Cerebellar cortex (tissue), 1 donor: ENCODE measurements at places on chromosomes 12 and 14.

GRCh38 chr14:63224196-63224595 lies 20.0 kb downstream of the RHOJ start:
- no peak for DNase-seq

DNA sequence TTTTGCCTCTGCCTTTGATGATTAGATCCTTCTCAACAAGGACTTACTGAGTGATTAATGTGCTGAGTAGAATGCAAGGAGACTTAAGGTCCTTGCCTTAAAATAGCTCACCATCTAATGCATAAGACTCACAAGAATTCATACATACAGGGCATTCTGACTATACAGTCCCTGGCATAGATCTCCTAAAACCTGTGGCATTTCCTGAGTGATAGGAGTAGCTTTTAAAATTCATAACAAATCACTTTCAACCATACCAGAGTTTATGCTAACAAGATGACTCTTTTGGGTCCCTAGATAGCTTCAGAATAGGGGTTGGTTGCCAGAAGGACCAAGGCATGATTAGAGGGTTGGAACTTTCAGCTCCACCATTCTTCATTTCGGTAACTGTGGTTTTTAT lies 48.8 kb downstream of the STXBP6 start:
- DNase-seq, result no peak

- DNase-seq, result no peak
Measured at GRCh38 chr14:30990770-30991169, 34.7 kb upstream of the AP4S1 start.

- no peak for DNase-seq
Measured at GRCh38 chr12:4824380-4824779, 85.3 kb upstream of the KCNA1 start.

DNA sequence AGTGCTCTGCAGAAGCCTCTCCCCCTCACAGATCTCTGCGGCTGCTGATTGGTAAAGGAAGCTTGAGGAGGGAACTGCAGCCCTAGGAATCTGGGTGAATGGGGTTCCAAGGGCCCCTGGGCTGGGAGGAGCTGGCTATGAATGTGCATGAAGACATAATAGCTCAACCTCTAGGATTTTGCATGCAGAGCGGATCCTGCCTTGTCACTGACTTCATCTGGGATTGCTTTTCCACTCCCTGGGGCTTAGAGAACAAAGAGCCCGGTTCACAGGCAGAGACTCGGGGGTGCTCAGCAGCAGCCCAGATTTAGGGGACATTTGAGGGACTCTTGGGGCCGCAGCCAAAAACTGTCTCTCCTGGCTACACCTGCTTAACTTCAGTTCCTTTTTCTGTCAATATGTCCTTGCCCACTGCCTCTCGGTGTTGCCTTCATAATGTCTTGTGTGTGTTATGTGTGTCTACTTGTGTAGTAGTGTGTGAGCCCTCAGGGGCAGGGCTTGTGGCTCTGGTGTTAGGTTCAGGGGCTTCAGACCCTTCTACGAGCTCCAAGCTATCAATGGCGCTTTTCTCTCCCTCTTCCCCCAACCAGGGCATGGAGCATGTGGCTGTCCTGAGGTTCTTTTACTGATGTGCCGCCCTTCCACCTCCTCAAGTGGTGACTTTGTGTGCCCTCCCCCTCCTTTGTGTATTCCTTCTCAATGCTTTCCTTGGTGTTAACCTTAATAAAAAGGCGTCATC lies 1.9 kb downstream of the CCDC184 start:
- peak; percentile 77 for DNase-seq

- DNase-seq, result no peak
Measured at GRCh38 chr12:78343657-78344056, 513.0 kb downstream of the NAV3 start.

DNA sequence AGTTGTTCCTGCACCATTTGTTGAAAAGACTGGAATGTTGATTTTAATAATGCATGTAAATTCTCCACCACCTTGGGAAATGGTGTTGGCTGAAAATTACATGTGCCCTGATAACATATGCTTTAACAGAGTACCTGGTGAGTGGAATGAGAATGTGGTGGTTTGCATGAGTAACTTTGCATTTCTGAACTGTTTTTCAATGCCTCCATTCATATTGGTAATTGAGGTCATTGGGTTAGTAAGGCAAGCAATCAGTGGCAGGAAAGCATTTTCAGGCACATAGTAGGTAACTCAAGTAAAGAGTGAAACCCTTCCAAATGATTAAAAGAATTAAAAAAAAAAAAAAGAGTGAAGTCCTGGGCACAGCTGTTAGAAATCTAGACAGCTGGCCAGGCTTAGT lies 32.2 kb upstream of the BICD1 start:
- no peak for DNase-seq

DNA sequence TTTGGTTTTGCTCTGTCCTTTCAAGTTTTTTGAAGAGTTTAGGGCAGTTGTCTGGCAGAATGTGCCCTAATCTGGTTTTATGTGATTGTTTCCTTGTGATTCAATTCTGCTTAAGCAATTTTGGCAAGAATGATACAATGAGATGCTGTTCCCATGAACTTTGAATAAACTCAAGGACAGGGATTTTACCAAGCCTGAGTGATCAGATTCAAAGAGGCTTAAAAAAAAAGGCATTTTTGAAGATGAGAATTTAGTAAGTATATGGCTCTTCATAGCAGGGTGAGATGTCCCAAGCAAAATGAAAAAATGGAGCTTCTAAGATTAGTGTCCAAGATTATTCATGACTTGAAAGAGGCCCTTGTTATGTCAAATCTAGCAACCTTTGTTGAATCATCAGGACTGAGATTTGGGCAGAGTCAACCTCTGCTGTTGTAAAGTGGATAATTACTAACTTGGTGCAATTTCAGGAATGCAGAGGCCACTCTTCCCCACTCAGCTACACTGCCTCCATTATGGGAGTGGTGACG lies 180.6 kb upstream of the NUDT4 start:
- no peak for DNase-seq

- no peak for DNase-seq
Measured at GRCh38 chr12:10289005-10289754, 18.5 kb upstream of the KLRD1 start.

DNA sequence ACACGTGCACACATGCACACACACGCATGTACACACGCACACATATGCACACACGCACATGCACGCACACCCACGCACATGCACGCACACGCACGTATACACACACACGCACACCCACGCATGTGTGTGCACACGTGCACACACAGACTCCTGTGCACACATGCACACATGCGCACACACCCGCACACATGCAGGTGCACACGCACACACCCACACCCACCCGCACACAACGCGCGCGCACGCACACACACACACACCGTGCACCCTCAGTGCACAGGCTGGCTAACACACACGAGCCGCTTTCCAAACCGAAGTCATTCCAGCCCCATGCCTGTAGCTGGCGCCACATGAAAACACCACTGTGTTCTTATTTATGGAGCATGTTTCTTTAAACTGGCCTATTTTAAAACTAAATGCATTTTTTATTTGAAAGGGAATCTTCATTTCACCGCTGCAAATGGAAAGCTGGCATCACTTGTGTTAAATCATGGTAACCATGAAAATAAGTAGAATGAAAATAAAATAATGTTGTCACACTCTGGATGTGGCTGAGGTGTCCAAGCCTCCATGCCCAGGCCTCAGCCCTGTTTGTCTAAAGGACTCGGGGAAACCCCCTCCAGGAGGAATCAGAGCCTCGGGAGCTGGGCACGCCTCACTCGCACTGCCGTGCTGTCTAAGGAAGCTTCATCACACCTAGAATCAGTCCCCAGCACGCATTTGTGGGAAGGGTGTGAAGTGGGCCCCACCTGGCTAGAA lies 45.1 kb downstream of the GALNT9 start:
- peak; percentile 79 for DNase-seq

- DNase-seq, result peak; percentile 26
Measured at GRCh38 chr12:42589465-42590329, at the start of gene PRICKLE1. Gene PRICKLE1 (minus strand): TSS chr12:42589746. CDS start chr12:42472516, 117,230 bp downstream.

DNA sequence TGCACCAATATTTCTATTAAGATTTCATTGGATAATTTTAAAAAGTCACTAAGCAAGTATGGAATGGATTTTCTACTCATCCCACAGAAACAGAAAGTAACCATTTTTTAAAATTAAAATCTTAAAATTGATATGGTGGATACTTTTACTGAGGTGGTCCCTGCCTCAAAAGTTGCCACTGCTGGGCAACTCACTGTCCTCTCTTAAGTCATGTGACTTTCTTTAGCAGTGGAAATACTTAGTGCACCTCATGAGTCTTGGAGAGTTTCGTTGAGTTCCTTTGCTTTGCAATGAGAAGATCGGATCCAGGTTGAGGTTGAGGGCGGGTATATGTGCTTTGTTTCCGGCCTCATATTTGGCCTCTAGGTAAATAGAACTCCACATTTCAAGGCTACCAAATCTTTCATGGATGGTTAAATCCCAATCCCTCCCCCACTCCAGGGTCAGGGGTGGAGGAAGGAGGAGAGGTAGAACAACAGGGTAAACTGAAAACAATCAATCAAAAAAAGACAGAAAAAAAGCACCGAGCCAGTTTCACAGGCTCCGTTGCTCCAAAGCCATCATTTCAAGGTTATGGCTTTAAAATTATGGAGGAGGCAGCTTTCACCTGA lies 39.5 kb upstream of the DUSP6 start:
- peak; percentile 50 for DNase-seq

GRCh38 chr12:127594351-127594970 lies 672.5 kb upstream of the TMEM132C start:
- DNase-seq, result no peak

GRCh38 chr12:94042321-94042720 lies 106.1 kb upstream of the PLXNC1 start:
- no peak for DNase-seq

DNA sequence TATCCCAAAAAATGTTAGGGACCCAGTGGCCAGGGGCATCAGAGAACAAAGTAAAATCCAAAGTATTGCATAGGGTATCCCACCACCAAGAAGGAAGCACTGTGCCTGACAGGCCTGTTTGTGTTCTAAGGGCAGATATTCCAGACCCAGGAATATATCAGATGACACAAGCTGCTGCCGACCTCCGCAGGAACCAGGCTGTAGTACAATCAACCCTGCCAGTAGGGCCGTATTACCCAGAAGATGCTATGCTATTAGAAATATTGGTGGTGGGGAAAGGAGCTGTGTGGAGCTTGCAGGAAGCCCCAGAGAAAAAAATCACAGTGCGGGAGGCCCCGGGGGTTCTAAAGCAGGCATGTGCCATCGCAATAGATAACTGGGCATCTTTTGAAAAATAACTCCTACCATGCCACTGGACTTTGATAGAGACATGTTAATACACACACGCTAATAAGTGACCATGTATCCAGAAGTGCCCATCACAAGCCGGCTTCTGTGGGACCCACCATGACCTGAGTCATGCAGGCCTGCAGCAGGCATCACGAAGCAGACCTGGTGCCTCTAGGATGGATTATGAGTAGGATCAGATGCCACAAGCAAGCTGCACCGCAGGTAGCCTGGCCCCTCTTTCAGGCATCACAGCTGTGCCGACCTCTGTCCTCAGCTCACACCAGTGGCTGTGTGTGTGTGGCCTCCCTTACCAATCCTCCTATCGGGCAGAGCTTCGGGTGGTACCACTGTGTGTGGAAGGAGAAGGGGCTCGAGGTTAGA lies 242.7 kb downstream of the BCL11B start:
- no peak for DNase-seq

DNA sequence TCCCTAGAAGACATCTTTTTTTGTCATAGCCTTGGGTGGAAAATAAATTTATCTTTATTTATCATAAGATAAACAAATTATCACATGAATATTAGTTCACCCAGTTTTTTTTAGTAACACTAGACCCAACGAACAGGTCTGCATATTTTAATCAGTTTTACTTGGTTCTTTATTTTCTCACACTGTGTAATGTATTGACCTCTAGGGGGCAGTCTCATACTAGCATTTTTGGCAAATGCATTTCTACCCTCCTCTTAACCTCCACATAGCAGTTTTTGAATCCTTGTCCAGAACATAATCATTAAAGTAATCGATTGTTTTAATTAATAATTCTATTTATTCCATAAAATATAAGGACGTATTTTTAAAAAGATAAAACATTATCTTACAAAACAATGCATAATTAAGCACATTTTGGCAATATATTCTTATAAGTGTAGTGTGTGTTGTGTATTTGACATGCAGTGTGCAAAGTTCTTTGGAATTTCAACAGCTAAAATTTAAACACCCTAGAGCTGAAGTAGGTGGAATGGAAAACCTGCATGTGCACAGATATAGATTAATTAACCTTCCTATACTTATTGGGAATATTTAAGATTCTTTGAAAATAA lies 31.6 kb upstream of the PTPRQ start:
- DNase-seq, result peak; percentile 69

DNA sequence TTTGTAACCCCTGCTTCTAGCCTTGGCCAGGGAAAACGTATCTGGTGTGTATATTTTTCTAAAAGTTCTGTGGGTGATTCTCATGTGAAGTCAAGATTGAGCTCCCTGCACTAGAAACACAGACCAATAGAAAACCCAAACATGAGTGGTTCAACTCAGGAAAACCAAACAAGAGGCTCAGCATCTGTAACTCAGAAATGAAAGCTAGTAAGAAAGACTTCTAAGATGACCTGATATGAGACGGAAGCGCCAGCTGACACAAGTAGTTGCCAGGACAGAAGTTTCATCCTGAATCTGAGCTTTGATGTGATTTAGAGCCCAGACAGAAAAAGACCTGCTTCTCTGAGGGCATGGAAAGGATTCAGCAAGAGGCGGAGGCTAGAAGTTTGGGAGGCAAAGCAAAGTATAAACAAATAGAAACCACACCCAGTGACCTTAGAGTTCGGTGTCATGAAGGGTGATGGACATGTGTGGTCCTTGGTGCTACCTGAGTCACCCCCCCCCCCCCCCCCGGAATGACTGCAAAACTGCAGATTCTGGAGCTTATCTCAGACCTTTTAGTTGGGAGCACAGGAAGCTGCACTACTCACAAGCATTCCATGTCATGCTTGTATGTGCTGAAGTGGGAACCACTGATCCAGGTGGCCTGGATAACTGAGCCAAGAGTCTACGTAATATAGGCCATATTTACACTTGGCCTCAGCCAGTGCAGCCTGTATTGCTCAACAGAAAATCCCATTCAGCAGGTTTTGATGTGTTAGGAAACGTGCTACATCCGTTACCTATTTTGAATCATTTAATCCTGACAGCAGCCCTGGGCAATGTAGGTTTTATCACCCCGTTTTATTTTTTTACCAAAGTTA lies 191.3 kb downstream of the ANO6 start:
- no peak for DNase-seq

GRCh38 chr14:61147831-61148549 lies 133.1 kb downstream of the TMEM30B start:
- DNase-seq, result no peak

DNA sequence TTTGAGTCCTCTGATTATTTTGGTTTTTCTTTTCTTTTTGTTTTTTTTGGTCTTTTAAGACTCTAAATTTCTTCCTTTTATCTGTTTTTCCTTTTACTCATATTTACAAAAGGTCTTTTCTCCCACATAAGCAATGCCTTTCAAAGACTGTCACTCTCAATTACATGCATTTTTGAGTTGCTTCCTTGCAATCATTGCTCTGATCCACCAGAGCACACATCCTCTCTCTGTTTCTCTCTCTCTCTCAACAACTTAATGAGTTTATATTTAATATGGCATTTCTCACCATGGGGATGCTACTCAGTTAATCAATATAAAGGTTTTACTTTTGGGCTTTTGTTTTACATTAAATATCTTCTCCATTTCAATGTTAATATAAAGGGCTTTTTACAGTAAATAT lies 62.7 kb upstream of the OR10AD1 start:
- DNase-seq, result no peak

GRCh38 chr14:53872681-53873089 lies 83.9 kb downstream of the BMP4 start:
- no peak for DNase-seq
